ENCODE measurements at places on chromosomes 7 and 10.

GRCh38 chr7:107051376-107051775 lies 6.9 kb downstream of the PRKAR2B start:
- no peak for DNase-seq

- no peak for DNase-seq
These were observed 4.0 kb downstream of the ABCB1 start for GRCh38 chr7:87596696-87597095.

GRCh38 chr10:43196131-43196980 lies 58.1 kb downstream of the CSGALNACT2 start:
- no peak for DNase-seq

- DNase-seq = no peak
These were observed 3.1 kb downstream of the ABLIM1 start for GRCh38 chr10:114654822-114655575.

DNA sequence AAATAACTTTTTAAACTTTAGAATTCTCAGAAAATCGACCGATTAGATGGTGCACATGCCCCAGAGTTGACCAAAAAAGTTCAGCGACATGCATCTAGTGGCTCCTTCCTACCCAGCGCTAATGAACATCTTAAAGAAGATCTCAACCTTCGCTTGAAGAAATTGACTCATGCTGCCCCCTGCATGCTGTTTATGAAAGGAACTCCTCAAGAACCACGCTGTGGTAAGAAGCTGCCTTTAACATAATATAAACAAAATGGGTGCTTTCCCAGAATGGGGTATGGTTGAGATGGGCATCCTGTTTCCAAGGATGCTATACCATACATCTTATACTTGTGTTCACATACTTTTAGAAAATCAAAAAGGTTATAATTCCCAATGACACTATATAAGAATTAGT lies 24.6 kb downstream of the GLRX3 start:
- DNase-seq = no peak

Data from stimulated activated CD8-positive, alpha-beta memory T cell treated with anti-CD3 and anti-CD28 coated beads, Interleukin-15, amount 100 ng/mL, for 24 hours (primary cell).